SW480 (cell line): ENCODE measurements at places on chromosomes 16 and 17.

DNA sequence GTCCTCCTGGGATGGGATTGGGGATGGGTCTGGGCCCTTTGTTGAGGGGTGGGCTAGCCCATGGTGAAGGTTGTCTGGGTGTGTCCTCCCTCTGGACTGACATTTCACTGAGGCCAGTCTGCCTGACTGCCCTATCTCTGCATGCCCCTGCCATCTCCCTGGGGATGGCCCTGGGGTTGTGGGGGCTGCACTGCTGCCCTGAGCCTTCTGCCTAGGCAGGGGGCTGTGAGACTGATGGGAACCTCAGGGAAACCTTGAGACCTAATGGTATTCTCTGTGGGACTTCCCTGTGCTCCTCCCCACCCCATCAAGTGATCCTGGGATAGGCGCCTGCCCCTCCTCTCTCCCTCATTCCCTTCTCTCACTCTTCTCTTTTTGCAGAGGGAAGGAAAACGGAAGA is 19.9 kb downstream of the RAI1 start:
- no peak for DNase-seq

DNA sequence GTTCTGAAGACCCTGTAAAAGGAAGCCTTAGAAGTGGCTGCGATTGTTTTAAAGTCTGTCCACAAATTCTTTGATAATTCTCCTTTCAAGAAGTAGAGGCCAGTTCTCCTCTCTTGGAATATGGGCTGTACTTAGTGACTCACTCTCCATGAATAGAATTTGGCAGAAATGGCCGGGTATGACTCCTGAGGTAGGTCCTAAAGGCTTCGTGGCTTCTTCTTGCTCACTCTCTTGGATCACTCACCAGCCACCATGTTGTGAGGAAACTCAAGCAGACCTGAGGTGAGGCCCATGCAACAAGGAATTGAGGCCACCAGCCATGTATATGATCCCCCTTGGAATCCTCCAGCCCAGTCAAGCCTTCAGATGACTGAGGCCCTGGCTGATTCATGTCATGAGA is 75.8 kb downstream of the WWOX start:
- no peak for DNase-seq

DNA sequence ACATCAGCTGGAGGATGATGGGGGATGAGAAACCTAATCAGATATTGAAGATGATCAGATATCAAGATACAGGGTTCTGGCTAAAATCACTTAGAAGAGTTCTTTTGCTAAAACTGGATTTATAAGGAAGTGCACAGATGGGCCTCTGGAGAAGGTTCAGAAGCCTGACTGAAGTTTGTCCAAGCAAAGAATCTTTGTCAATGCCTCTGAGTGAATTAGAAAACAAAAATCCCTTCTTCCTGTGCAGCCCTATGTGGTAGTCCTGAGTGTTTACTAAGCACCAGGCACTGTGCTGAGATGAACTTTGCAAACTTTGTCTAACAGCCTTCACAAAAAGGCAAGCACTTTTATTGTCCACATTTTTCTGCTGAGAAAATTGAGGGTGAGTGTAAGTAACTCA is 11.4 kb upstream of the CENPV start:
- no peak for DNase-seq

DNA sequence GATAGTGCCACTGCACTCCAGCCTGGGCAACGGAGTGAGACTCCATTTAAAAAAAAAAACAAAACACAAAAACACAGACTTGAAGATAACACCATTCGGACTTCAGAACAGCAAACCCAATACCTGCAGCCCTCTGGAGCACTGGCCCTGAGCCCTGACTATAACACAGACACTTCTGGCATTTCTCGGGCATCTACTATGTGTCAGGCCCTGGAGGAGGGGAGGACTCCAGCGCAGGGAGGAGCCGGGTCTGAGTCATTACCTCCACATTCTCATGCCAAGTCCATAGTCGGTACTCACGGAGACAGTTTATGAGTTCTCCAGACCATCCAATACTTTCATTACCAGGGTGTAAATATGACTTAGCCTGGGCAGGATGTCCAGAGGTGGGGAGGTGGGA is 48.8 kb downstream of the PITPNM3 start:
- peak; percentile 13 for DNase-seq

DNA sequence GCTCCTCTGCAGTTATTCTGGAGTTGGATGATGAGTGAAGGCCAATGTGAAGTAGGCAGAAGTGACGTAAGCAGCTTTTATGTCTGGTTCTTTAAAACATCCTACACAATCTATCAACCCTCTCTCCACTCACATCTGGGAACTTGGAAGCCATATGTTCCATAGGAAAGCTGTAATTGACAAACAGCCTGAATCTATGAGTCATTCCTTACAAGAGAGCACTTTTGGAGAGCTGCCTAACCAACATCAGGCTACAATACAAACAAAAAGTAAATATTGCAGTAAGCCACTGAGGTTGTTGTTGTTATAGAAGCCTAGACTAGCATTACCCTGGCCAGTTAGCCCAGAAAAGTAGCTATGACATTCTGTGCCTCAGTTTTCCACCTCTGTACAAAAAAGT is 5.9 kb downstream of the CCL7 start:
- DNase-seq: peak; percentile 33

GRCh38 chr17:52827526-52827925 is 669.0 kb upstream of the CA10 start:
- no peak for DNase-seq

GRCh38 chr17:80839511-80839941 is 152.1 kb upstream of the CHMP6 start:
- no peak for DNase-seq

DNA sequence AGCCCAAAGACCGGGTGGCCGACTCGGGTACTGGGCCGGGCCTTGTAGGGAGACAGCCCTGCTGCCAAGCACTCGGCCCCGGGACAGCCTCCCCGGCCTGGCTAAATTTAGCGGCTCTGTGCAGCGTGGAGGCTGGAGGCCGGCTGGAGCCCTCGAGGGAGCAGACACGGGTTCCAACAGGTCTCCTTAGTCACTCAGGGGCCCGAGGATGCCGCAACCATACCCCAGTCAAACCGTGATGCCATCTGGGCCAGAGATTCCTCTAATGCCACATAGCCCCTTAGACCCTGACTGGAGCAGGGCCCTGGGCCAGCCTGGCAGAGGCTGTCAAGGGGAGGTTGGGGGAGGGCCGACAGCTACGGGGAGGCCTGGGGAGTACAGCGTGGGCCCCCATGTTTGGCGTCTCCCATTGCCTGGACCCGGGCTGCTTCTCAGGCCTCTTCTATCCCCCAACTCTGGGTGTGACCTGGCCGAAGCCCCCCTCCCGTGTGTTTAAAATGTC is 2.9 kb upstream of the P2RX1 start:
- DNase-seq: no peak

GRCh38 chr16:87608400-87608985 is 6.2 kb downstream of the JPH3 start:
- DNase-seq: peak; percentile 14

- no peak for DNase-seq
Measured at GRCh38 chr16:2782583-2783351, 4.6 kb downstream of the PRSS33 start.

- no peak for DNase-seq
Measured at GRCh38 chr16:86220561-86220960, 289.8 kb upstream of the FOXF1 start.

GRCh38 chr17:79650861-79651260 is 40.0 kb upstream of the RBFOX3 start:
- no peak for DNase-seq

- no peak for DNase-seq
Measured at GRCh38 chr17:8691931-8692330, 52.7 kb downstream of the CCDC42 start.

- peak; percentile 52 for DNase-seq
Measured at GRCh38 chr17:77308861-77309726, 168.3 kb downstream of the SEC14L1 start.

GRCh38 chr16:28981517-28981916 is 3.3 kb upstream of the LAT start:
- DNase-seq: no peak

DNA sequence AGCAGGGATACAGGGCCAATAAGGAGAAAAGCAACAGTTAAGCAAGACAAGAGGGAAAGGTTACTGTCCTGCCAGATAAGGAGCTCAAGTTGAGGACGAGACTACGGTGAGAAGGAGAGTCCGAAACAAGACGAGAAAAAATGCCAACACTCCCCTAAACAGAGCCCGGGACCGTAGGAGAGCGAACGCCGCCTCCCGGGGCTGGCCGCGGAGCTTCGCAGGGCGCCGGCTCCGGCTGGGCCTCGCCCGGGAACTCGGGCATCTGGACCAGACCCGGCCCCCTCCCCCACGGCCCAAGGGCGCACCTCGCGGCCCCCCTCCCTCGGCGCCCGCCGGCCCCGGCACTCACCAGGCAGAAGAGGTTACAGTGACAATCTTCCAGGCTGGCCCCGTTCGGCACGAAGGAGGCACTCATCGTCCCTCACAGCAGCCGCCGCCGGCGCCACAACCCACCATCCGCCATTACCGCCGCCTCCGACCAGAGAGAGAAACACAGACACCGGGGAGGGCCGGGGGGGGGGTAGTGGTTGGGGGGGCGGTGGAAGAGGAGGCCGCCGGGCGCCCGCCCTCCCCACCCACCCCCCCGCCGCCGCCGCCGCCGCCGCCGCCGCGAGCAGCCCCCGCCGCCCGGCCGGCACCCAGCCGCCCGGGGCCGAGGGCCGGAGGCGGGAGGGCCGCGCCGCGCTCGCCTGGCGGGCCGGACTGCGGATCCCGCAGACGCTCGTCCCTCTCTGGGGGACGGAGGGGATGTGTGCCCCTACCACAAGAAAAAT is at the start of gene MED13:
Gene MED13, minus strand, starts transcription at position 488 of the 773 bp plus-strand sequence. Its CDS starts 73 bp downstream, at position 415.
- DNase-seq: peak; percentile 47
